ENCODE measurements at places on chromosomes 4 and X. TPM values are rescaled to one million over a fixed set of nuclear protein-coding genes. Genes with fewer than 3 reads are reported as not detected.

GLRA3 gene
- not detected for polyA plus RNA-seq

TCEAL6 gene
- not detected for polyA plus RNA-seq

- no peak for DNase-seq
Measured at GRCh38 chrX:13658602-13659001, 5.7 kb downstream of the TCEANC start.

DNA sequence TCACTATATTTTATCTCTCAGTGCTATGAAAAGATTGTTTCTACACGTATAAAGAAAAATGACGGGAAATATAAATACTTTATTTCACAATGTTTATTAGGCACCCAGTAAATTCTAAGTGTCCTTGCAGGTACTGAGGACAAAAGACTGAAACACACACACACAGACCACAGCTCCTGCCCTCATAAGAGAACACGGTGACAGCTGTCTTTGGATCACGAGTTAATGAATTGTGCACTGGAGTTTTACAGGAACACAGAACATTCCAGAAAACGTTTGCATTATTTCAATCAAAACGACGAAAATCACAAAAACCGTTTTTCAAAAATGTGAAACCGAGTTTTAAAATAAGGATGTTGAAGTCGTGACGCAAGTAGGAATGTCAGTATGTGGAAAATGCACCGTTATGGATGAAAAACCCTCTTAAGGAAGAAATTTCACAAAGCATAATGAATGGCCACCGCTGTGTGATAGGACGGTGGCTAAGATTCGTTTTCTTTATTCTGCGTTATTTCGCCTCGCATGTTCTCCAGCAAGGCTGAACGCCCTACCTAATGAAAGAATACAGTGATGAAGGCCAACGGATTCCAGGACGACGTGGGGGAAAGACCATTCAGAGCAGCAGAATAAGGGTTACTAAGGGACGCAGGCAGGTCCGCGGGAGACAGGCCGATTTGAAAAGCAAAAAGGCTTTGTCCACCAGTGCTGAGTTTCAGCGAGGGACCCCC, 24.2 kb downstream of the FAM156A start:
- DNase-seq = no peak

GRCh38 chr4:94447754-94448411, 3.9 kb upstream of the PDLIM5 start:
- DNase-seq = no peak

DNA sequence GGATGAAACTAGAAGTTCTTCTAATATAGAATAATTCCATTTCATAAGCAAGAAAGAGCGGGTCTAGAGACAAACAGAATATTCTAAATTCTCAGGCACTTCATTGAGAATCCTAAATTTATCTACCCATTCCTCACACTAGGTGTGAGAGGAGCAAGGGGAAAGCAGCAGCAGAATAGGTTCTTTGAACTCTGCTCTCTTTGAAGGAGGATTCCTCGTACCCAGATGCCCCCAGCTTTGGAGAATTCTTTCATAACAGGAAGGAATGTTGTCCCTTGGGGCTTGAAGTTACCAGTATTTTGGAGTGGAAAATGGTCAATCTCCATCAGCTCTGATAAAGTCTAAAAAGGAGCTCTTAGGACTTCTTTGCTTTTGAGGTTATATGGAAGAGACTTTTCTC, 59.7 kb upstream of the RASGEF1B start:
- DNase-seq = no peak

GRCh38 chr4:110877778-110878370, 255.0 kb upstream of the PITX2 start:
- DNase-seq = no peak

DNA sequence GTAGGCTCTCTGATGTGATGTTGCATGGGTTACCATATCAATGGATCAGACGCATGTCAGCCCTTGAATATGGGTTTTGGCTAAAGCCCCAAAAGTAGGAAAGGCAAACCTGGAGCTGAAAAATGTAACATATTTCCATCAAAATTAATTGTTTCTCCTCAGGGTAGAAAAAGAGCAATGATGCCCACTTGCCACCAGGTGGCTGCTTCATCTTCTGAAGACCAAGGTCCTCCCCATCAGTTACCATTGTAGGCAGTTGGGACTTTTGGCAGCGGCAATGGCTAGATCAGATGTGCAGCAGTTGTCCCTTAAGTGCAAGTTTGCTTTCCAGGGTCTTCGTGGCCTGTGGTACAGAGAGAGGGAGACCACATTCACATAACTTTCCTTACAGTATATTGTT, 118.2 kb downstream of the NAF1 start:
- DNase-seq = no peak
